Right renal pelvis (tissue), 4 donors: ENCODE measurements at places on chromosomes 11 and 22. TPM values are rescaled to one million over a fixed set of nuclear protein-coding genes. Genes with fewer than 3 reads are reported as not detected.

The MS4A3 gene
- 1.2 TPM for polyA plus RNA-seq

The MRGPRE gene
- polyA plus RNA-seq, result not detected

GRCh38 chr11:76102802-76103201, 103.5 kb downstream of the WNT11 start:
- no peak for DNase-seq

GRCh38 chr22:26718488-26718887, 61.1 kb downstream of the MIAT start:
- no peak for DNase-seq
